ENCODE measurements at places on chromosomes 7 and 10.

DNA sequence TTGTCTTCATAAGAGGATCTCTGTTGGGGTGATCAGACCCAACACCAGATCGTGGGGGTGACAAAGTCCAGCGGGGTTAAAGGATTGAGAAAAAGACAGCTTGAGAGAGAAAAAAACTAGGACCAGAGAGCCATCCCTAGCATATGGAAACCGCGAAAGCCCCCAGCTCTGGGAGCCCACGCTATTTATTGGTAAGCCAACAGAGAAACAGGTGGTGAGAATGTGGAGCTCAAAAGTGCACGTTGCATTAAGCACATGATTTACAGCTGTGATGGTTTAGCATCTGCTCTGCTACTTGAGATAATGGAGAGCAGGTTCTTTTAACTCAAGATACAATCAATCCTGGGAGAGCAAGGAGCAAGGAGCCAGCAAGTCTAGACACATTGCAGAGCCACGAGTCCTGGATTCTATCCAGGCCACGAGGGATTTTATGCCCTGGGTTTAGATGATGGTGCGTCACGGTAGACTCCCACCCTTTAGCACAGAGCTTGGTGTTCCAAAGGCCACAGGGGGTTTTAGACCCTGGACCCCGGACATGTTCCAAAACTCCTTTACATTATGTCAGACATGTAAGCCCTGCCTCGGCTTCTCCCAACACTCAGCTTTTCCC, 755.2 kb upstream of the SORCS1 start:
- DNase-seq, result no peak

DNA sequence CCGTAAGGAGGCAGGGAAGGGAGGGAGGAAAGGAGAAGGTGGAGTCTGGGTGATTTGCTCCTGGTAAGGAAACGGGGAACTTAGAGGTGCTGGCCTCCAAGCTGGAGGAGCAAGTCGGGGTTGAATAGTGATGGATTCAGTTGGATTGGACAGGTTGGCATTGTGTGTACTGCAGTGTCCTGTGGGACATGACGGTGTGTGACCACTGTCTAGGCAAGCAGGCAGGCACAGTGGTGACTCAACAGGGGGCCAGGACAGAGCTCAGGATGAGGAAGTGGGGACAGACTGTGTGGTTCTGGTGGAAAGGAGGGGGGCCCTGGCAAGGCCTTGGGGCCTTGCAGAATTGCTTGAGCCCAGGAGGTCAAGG, 48.8 kb downstream of the COL26A1 start:
- no peak for DNase-seq

DNA sequence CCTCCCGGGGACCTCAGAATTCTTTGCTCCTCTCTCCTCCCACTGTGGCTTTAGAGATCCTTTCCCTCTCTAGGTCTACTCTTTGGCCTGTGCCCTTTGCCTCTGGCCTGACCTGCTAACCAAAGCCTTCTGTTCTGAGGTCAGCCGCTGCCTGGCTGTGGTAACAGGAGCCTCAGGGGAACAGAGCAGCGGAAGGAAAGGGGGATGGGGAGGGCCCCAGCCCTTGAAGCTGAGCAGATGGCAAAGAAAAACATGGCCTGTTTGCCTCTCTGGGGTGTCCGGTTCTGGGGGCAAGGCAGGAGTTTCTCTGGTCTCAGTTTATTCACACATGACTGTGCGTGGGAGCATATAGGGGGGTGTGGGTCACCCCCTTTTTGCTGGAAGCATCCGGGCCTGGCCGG, 28.2 kb downstream of the COL26A1 start:
- DNase-seq, result peak; percentile 21

DNA sequence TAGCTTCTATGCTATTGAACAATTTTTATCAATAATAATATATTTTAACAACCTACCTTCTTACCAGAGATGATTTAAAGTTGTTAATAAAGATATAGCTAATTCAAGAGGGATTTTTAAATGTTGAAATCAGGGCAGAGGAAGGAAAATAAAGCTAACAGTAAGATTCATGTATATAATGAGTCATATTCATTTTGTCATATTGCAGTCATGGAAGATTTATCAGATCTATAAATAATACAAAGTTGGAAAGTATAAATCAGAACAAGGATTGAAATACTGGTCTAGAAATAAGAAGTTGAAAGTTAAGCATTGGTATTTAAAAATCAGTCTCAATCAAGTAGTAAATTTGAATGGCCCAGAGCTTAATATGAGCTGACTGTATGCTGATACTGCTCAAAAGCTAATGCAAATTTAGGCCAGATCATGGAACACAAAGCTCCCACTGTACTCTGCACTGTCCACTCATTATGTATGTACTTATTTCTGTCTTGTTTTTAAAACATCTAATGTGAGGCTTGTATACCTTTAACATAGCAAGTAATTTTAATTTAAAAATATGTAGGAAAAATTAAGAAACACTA, 196.9 kb downstream of the ZEB1 start:
- no peak for DNase-seq

DNA sequence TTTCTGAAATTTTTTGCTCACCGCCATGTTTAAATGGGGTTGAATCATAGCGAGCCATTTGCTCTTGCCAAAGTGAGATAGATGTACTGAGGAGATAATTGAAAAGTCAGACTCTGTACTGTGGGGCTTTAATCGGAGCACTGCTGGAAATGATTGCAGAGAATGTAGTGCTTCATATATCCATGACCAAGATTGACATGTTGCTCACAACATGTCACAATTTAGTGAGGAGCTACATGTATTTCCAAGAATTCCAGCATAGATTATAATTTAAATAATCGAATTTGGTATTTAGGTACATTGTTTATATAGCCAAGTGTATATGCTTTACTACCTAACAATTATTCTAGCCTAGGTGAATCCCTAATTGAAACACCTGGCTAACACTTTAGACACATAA, 66.5 kb downstream of the PODXL start:
- no peak for DNase-seq

All from EL (cell line).